ENCODE measurements at places on chromosomes 5 and 9. TPM values are rescaled to one million over a fixed set of nuclear protein-coding genes. Genes with fewer than 3 reads are reported as not detected.
A peak's percentile ranks its signal among the peaks of the same experiment; 100 is the strongest.

ZNF300 gene
- 0.68 TPM for polyA plus RNA-seq

PDE6A gene
- polyA plus RNA-seq, result 0.10 TPM

PCA3 gene
- polyA plus RNA-seq, result 0.04 TPM

FOXI1 gene
- not detected for polyA plus RNA-seq

GRM6 gene
- polyA plus RNA-seq, result not detected

SLC6A3 gene
- polyA plus RNA-seq, result 0.01 TPM

COL15A1 gene
- 2.9 TPM for polyA plus RNA-seq

CARD9 gene
- 0.39 TPM for polyA plus RNA-seq

TMOD1 gene
- 131 TPM for polyA plus RNA-seq

OTP gene
- polyA plus RNA-seq, result 0.01 TPM

LCN12 gene
- 0.06 TPM for polyA plus RNA-seq

- DNase-seq, result no peak
Measured at GRCh38 chr5:156693113-156693512, 157.0 kb upstream of the PPP1R2B start.

DNA sequence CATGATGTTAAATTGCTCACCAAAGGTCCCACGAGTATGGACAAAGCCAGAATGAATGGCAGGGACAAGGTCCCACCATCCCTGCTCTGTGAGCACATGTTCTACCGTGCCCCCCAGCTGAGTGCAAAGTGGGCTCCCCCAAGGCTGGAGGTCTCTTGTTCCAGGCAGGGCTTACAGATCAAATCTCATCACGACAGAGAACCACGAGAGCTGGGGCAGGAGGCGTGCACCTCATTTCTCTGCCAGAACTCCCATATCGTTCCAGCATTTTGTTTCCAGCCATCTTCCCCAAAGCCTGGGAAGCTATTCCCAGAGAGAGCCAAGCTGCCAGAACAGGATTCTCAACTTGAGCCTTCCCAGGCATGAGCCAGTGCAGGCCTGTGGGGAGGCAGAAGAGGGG is 108.5 kb downstream of the ZNF354C start:
- peak; percentile 12 for DNase-seq

GRCh38 chr5:11105696-11106095 is 344.7 kb upstream of the DAP start:
- DNase-seq, result no peak

DNA sequence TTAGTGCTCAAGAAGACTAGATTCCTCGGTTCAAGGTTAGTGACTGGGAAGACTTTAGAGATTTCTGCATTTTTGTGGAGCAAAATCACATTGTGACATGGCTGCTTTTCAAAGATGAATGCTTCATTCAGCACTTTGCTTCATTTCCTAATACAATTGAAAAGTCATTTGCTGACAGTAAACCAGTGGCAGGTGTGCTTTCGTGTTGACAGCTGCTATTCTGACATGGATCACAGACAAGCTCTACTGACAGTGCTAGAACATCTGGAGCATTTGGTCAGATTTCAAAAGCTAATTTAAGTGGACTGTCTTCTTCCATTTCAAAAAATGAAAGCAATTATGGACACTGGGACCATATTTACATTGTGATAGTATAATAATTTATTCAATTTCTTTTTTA is 1060.1 kb downstream of the PTPRD start:
- DNase-seq, result no peak

GRCh38 chr5:6543346-6543730 is 89.5 kb downstream of the NSUN2 start:
- no peak for DNase-seq

DNA sequence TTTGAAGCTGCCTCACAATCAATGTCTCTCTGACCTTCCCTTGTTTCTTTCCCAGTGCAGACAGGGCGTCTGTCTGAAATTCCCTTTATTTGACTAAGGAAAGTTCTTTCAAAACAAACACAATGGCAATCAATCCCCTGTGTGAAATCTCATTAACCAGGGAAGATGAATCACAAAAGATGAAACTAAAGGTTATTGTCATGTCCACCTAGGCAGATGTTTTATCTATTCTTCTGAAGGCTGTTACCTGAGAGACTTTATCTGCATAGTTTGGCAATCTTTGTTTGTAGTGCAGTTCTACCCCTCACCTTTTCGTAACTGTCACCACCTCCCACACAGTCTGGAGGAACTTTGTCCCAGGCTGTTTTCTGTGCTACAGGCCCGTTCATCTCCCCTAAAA is 217.5 kb upstream of the RIOK2 start:
- no peak for DNase-seq

- no peak for DNase-seq
Measured at GRCh38 chr5:38078161-38078560, 180.2 kb upstream of the EGFLAM start.

- no peak for DNase-seq
Measured at GRCh38 chr5:111676466-111676865, 80.5 kb downstream of the NREP start.

GRCh38 chr5:59421986-59422941 is 471.3 kb downstream of the PDE4D start:
- no peak for DNase-seq

- no peak for DNase-seq
Measured at GRCh38 chr9:69496846-69497450, 171.9 kb downstream of the ENTREP1 start.

DNA sequence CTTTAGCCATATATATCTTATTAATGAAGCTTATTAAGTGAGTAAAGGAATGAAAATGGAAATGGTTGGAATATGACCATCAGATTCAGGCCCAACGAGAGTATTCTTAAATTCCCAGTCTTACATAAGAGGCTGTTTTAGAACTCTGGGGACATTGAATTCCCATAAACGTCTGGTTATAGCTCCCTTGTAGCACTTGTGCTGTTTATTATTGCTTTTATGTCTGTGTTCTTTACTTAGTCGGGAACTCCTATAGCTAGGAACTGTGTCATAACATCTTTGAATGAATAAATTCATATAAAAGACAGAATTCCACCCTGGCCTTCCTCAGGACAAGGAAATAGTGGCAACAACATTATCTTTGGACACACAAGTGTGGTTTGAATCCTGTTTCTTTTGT is 58.4 kb downstream of the SH3GL2 start:
- DNase-seq, result no peak

DNA sequence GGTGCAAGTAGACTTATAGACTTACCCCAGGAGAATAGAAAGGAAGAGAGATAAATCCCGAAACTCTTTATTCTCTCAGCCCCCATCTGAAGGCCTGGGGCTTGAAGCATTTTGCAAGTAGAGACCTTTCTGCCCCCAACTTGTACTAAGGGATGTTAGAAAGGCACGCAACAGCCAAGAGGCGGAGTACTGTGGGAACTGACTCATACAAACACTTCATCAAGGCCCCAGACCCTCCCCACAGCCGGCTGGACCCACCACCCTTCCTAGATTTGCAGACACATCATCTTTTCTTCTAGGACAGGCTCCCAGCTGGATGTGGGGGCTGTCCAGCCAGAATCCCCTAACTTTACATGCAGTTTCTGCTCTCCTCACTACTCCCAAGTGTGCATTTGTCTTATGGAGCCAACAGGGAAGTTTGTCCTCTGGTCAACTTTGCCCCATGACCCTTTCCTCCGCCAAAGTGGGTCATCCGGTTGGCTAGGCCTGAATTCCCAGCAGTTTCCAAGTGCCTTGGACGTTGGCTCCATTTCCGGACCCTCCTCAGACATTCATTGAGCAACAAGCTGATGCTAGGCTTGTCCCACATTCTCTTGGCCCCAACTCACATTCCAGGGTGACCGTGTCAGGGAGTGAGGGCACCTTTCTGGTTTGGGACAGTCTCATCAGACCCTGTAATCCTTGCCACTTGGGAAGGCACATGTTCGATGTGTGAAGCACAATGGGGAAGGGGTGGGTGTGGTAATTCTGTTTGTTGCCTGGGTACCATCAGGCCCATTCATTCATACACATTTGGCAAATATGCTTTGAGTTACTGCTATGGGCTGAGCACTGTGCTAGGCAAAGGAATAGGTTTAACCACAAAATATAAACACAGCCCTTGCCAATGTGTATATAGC is 64.6 kb downstream of the ABLIM3 start:
- peak; percentile 54 for DNase-seq

- peak; percentile 58 for DNase-seq
Measured at GRCh38 chr9:93097511-93098201, 1.6 kb downstream of the CARD19 start.

- no peak for DNase-seq
Measured at GRCh38 chr5:82794876-82795275, 282.3 kb downstream of the TMEM167A start.

DNA sequence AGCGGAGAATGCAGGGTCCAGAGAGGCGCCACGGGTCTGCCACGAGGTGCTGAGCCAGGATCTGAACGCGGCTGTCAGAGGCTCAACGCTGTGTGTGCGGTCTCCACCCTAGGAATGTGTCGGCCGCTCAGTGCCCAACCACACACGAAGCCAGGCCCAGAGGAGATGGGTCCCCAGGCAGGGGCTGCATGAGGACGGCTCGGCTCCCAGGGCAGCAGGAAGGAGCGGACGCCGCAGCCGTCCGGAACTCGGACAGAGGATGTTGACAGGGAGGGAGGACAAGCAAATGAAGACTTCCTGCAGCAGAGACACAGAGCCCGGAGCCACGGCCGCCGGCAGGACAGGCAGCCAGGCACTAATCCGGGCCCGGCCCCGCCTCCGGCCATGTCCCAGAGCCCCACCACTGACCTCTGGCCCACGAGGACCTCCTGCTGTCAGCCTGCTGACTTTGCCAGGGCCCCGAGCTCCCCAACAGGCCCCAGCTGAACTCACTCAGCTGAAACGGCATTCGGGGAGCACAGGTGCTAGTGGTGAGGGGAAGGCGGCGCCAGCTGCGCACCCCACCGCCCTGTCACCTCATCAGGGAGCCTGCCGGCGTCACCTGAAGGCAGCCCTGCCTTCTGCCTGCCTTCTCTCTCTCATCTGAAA is 12.7 kb downstream of the VAV2 start:
- peak; percentile 64 for DNase-seq

GRCh38 chr9:4096121-4096520 is 203.7 kb downstream of the GLIS3 start:
- DNase-seq, result no peak

- DNase-seq, result no peak
Measured at GRCh38 chr9:16126042-16126441, 573.2 kb downstream of the CCDC171 start.

DNA sequence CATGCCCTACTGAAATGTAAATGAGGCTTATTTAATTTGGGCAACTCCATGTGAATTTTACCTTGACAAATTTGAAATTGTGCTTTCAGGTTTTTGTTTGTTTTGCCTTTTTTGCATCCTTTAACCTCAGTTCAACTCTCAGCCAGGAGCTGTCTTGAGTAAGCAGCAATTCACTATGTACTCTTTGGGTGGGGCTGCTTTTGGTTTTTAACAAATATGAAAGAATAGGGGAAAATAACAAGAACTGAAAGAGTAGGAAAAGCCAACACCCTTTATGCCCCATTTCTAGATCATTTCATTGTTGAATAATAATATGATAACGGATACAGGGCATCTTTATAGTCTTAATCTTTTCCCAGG is 192.0 kb downstream of the ARHGAP26 start:
- DNase-seq, result no peak
